ENCODE measurements at places on chromosomes 7 and 10.

GRCh38 chr7:158567153-158567603 is 20.4 kb downstream of the PTPRN2 start:
- DNase-seq, result no peak

DNA sequence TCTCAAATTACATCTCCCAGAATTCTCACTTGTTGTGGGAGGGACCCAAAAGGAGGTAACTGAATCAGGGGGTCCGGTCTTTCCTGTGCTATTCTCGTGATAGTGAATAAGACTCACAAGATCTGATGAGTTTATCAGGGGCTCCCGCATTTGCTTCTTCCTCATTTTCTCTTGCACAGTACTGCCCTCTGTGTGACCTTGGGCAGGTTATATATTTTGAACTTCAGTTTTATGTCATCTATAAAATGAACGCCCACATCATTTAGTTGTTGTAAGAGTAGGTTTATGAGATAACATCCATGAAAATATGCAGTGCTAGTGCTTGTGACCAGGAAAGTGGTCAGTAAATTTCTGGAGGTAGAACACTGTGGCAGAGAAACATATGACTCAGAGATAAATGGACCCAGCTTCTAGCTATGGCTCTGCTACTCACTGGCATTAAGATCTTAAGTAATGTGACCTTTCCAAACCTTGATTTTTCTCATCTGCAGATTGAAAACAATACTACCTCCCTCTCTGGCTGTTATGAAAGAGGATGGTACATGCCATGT is 44.3 kb downstream of the SCRN1 start:
- DNase-seq, result no peak

DNA sequence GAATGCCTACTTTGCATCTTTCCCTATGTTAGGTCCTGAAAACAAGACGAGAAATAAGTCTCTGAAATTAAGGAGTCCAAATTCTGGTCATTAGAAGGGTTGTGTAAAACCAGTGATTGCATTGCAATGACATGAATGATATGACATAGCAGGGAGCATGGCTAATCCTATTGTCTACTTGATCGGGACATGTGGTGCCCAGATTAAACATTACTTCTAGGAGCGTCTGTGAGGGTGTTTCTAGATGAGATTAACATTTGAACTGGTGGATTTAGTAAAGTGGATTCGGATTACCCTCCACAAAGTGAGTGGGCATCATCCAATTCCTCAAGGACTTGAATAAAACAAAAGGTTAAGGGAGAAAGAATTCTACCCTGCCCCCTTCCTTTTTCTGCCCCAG is 434.9 kb upstream of the KLF6 start:
- DNase-seq, result no peak

GRCh38 chr7:29847916-29848315 is 41.6 kb downstream of the WIPF3 start:
- DNase-seq, result no peak

- DNase-seq, result peak; percentile 75
Observed at GRCh38 chr7:29274146-29275017, 79.8 kb downstream of the CHN2 start.

GRCh38 chr7:112370436-112370835 is 79.8 kb upstream of the IFRD1 start:
- no peak for DNase-seq

DNA sequence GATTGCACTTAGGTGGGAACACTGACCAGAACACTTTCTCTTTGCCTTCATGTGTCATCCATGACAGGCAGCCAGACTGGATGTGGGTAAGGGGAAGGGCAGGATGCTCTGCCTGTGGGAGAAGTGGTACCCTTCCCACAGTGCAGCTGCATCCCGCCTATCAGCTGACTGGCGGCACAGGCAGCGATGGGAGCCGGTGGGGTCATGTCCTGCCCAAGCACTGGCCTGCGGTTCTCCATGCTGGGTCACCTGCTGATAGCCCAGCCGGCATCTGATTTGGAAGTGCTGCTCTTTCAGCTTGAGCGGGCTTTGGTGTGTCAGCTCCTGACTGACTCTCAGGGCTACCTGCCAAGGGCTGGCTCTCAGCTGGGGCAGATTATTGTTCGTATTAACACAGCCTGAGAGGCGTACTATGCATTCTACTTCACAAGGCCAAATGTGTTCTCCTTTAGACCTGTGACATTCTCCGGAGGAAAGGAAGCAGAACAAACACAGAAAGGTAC is 105.2 kb upstream of the PDLIM1 start:
- DNase-seq, result no peak

DNA sequence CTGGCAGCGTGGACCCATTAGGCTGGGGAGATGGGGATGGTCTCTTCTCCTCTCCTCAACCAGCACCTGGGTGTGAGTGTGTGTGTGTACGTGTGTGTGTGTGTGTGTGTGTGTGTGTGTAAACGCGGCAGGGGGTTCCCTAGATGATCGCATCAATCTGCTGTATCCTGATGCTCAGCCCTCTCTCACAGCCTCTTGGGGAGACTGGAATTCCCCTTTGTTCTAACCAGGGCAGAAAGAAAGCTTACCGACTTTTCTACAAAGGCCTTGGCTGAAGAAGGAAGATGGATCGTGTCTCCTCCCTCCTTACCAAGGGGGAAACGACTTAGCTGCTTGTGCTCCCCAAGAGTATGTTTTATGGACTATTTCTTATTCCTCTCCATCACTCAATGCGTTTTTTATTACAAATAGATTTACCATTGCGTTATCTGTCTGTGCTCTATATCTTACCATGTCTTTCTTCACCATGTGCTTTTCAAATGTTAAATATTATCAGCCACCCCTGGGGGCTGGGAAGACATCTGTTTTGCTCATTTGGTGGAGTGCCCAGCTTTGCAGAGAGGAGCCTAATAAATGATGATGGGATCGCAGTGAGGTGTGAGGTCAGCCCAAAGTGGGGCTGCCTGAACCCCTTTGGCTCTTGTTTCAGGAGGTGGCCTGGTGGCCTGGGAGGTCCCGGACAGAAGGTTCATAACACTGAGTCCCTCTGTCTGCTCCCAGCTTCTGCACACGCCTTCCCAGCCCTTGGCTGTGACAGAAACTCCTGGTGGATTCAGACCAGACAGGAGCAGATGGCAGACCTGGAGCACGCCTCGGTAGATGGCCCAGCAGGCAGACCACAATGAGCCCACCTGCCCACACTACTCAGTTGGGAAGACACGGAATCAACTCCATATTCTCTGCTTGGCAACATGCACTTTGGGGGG is 262.0 kb downstream of the PRPF18 start:
- DNase-seq, result no peak

- peak; percentile 8 for DNase-seq
Observed at GRCh38 chr7:22267930-22268615, 88.9 kb downstream of the RAPGEF5 start.

All from fibroblast of skin of right biceps (primary cell).